ENCODE measurements at places on chromosomes 5 and 9.

- no peak for DNase-seq
These were observed 231.6 kb upstream of the RPS23 start for GRCh38 chr5:82509762-82510161.

DNA sequence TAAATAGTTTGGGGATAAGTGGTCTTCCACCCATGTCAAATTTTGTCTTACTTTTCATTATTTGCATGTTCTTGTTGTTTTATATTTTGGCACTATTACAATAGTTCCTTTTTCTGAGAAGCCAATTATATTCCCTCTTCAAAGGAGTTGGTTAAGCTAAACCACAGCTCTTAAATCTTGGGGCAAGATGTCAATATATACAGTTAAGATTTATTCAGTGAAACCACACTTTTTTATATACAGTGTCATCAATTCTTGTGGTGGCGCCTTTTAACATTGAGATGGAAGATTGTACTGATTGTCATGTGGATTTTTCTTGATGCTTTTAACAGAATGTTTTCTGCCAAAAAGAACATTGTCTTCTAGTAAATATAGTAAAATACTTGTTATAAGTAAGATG, 104.1 kb downstream of the MTREX start:
- no peak for DNase-seq

DNA sequence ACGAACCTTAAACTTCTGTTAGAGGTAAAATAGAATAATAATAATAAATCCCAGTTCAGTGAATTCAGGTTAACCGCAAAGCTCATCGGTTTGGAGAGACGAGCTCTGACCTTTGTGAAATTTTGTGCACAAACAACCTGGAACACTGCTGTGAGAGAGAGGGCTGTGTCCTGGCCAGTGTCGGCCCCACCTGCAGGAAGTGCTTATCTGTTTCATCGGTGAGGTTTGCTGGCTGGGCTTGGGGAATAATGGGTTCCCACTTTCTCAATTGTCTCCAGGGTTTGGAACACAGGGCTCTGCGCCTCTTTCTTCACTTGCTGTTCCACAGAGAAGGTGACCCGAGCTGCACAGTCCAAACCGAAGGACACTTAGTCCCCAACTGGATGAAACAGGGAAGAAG, 19.3 kb upstream of the CLPTM1L start:
- no peak for DNase-seq

GRCh38 chr5:14397717-14398116, 183.9 kb upstream of the OTULINL start:
- no peak for DNase-seq

DNA sequence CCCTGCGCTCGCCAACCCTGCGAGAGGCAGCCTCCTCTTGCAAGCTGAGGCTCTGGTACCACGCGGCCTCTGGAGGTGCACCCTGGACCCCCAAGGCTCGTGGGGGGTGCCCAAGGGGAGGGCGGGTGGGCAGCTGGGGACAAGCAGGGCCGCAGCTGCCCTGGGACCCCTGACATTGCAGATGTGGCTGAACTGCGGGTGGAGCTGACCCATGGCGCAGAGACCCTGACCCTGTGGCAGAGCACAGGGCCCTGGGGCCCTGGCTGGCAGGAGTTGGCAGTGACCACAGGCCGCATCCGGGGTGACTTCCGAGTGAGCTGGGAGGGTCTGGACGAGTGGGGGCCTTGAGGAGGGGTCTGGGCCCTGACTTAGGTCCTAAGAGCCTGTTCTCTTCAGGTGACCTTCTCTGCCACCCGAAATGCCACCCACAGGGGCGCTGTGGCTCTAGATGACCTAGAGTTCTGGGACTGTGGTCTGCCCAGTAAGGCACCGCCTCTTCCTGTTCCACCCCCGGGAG, 1.5 kb downstream of the MAMDC4 start:
- no peak for DNase-seq

DNA sequence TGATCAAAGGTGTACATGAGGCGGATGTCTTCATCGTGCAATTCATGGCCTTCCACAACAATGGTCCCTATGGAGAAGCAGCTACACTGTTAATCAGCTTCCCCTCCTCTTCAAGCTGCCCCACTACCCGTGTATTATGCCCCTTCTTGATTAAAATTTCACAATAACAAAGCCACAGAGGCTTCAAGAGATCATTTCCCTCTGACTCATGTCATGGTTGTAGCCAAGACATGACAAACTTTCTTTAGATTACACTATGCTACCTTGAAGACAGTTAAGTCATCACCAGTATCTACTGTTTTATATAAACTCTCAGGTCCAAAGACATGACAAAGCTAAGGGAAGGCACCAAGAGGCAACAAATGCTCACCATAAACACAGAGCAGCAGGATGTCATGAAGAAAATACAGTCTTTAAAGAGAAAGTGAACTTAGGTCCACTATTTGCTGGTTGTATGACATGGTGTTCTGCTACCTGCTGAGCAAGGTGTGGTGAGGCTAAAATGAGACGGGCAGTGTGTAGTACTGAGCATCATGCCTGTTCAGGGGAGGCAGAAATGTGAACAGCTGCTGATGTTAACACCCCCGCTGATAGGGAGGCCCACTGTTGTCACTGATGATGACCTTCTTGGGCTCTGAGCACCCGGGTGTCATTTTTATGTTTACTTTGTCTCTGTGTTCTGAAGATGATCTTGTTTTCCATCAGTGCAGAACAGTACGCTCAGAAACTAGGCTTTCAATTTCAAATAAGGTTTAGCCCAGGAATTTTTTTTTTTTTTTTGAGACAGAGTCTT, 48.3 kb downstream of the IARS1 start:
- no peak for DNase-seq

GRCh38 chr9:133512253-133513213, 12.2 kb downstream of the MYMK start:
- no peak for DNase-seq

DNA sequence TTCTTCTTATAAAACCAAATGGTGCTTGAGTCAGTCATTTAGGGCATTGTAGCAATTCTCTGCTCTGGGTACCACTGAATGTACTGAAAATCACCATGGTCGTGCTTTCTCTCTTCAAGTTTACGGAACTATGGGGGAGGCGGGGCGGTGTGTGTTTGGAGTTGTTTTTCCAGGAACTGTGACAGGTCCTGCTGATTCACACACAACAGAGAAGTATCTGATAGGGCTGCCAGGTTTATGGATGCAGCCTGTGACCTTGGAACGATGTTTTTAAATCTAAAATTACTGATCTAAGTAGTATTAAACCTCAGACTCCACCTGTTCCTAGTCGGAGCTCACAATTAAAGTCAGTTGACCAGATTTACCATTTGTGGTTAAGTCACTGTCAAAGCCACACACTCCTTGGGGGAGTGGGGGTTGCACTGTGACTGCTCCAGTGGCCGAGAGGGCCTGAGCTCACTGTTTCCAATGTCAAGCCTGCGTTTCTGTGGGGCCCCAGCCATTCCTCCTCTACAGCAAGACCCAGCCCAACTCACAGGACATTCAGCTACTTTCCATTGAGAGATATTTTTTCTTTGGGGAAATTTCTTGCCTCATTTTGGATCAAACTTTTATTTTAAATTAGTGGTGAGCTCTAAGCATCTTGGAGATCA, 44.4 kb downstream of the GADD45G start:
- DNase-seq, result no peak

- DNase-seq, result no peak
These were observed 1094.9 kb upstream of the C9orf72 start for GRCh38 chr9:28668158-28668557.

GRCh38 chr5:652023-652515, 39.9 kb downstream of the CEP72 start:
- DNase-seq, result no peak

DNA sequence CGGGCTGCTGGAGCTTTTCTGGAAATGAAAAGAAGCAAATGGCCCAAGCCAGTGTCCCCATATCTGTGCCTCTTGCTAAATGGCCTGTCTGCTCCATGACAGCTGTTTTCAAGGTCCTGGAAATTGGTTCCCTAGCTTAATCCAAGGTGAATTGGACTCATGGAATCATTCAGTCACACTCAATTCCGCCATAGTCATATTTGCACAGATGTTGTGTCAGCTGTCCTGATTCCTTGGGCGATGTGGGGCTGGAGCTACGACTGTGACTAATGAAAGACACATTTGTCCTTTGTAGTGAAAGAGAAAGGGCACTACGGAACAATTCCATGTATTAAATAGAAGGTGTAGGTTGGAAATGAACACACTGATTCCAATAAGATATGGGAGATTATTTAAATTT, 102.9 kb upstream of the MEGF10 start:
- DNase-seq, result no peak

DNA sequence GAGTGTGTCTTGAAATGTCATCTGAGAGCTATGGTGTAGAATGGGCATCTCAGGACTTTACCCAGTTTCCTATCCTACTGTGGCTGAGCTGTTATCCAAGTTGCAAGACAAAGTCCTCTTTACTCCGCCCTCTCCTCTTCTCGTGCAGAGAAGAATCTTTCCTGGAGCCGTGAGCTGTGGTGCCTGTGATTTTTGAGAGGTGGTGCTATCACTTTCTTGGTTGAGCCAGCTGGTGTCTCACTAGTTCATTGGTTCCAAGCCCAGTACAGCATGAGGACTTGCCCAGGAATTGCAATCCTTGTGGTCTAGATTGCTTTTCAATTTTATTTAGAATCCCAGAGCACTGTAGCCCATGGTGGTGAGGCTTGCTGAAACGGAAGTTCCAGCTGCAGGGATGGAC, 2300.3 kb downstream of the MAT2B start:
- DNase-seq, result no peak

- no peak for DNase-seq
These were observed 659.9 kb downstream of the ISL1 start for GRCh38 chr5:52043137-52043536.

DNA sequence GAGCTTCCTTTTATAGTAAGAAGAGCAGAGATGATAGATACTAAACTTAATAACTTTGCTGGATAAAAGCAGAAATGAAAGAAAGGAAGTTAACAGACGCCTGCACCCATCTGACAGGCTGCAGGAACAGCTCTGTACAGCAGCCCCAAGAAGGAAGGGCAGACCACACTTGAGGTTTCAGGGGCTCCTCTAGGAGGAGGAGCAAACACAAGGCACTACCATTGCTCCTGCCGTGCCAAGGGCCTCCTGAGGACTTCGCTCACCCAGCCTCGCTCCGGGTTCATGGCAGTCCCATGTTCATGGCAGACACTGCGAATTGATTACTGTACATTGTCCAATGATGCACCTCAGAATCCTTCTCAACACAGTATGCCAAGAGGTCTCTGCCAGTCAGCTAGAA, 85.1 kb downstream of the AMBP start:
- no peak for DNase-seq

DNA sequence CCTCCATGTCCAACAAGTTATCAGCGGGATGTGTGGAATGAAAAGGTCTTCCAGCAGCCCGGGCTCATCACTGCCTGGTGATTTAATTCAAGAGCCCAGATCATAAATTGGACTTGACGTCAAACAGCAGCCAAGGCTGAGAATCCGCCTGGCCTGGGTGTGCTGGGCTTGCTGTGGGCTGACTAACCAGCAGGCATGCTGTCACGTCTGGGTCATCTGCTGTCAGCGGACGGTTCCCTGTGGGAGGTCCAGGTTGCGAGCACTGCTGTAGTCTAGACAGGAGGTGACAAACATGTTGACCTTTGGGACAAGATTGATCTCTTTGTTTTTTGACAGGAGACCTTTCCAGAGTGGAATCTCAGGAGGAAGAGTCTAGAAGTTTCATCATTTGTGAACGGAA, 289.7 kb downstream of the OSTF1 start:
- DNase-seq, result no peak

DNA sequence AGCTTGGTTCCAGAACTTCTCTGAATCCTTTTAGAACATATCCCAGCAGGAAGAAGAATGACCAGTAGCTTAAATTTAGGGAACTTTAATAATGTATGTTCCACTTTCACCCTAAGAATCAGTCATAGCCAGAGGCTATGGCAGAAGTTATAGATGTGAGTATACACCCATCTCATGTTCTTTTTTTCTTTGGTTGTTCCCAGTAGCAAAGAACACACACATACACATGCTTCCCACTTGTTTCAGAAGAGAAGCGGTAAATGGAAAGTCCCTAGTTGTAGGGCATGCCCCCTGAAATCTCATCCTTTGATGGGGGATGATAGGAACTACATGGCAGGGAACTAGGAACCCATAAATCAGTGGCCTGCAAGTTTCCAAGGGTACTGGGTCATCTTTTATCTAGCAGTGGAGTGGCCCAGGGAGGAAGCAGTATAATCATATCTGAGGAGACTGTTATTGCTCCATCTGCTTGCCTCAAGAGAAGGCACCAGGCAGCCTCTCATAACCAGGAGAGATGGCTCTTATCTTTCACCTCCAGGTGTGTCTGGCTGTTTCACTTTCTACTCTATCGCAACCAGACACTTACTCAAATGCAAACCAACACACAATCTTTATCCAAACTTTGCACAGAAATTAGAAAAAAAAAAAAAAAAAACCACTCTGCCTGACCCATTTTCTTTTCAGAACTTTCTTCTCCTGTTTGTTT, 109.5 kb downstream of the SNCAIP start:
- DNase-seq, result no peak

DNA sequence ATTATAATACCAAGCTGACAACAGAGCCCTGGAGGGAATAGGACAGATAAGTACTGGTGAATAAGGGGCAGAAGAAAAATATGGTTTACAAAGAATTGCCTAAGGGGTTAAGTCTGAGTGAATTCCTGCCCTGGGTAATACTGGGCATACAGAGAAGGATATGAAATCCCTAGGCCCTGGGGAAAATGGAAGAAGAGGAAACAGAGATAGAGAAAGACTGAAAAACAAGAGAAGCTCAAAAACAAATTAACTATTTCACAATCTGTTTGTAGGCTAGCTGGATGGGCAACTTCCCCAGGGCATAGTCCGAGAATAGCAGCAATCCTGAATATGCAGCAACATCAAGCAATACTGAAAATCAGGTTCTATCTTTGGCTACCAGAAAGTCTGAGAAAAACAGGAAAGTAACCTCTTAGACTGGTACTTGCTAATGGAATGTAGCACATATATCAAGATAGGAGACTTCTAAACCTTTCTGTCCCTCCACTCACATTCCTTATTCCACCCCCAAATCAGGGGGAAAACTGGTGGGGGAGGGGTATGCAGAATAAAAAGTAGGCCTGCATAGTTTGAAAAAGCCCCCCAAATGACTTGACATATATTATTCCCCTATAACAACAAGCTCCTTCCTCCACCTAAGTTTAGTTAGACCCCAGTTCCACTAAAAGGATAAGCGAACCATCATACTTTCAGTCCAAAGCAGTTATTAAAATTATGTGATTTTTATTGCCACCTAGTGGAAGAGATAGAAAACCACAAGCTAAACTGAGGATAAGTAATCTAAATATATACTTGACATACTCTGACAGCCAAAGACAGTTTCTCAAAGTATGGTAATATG, 20.6 kb downstream of the SLC38A9 start:
- DNase-seq, result no peak

DNA sequence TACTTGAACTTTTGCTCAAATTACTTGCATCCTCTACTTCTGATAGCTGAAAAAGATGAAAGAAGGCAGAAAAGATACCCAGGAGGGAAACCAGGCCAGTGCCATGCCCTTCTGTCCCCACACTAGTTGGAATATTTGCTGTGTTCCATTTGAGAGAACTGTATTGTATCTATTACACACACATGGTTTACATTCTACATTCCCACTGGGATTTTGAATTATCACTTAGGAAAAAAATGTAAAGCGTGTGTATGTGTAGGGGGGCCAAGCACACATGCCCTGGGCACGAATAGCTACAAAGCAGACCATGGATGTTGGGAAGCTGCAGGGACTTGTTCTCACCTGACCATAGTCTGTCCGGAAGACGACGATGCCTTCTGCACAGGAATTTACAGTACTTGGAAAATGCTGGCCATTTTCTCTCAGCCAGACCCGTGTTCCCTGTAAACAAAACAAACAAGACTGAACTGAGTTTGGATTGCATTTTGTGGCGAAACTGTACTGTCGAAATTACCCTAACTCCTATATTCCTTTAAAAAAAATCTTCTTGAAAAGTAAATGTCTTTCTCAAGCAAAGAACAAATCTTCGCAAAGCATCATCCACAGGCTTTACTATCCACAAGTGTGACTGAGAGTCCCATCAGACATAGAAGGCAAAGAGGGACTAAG, 58.7 kb downstream of the MYO10 start:
- no peak for DNase-seq
